ENCODE measurements at places on chromosomes 3 and 15.

DNA sequence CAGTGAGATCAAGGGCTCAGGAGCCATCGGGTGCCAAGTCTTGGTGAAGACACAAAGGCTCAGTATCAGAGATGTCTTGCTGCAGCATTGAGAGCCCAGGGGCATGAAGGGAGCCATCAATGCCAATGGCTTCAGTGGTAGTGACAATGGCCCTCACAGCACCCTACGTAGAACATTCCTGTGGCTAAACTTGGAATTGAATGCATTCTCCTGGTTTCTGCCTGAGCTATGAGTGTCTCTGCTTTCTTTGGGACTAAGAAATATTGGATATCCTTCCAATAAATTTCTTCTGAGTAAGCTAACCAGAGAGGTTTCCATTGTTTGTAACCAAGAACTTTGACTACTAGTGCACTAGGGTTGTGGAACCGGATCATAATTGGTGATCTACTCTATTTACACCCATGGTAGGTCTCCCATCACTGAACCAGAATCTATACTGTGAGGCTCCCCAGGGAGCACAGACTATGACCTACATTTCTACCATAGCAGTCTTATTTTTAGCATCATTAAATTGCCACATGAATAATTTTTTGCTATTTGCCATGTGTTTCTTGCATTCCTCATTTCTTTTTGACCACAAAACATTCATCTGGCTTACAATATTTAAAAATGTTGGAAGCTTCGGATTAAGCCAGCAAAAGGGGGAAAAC is 31.6 kb upstream of the PDZRN3 start:
- no peak for DNase-seq

- no peak for DNase-seq
Measured at GRCh38 chr15:25268166-25268565, 170.7 kb downstream of the UBE3A start.

DNA sequence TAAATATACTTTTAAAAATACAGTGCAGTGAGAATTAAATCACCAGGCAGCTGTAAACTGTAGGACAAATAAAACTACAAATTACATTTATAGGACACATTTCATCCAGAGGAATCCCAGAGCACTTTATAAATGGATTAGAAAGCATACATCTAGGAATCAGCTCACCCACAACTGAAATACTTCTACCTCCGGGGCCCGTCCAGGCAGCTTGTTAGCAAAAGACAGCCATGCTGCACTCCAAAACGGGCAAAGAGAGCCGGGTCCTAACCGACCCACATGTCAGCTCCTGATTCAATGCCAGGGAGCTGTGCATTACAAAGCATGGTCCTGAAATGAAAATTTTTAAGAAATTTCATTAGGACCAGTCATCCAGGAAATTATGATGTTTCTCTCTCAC is 234.1 kb downstream of the CBLB start:
- DNase-seq: no peak

- DNase-seq: no peak
Measured at GRCh38 chr3:122353215-122353614, 28.2 kb downstream of the CSTA start.

DNA sequence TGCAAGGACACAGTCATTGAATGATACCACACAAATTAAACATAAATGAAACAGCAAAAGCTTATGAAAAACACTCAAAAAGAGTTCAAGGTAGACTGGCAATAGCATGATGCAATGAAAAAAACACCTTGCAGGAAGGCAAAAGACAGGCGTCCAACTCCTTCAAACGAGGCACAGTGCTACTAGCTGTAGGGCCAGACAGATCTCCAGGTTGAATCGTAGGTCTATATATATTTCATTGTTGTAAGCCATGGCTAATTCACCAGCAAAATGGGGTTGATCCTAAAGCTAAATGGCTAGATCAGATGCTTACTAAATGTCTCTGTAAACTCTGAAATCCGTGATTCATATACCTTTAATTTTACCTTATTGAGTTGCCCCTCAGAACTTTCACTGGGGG is 94.2 kb downstream of the THRB start:
- DNase-seq: no peak

DNA sequence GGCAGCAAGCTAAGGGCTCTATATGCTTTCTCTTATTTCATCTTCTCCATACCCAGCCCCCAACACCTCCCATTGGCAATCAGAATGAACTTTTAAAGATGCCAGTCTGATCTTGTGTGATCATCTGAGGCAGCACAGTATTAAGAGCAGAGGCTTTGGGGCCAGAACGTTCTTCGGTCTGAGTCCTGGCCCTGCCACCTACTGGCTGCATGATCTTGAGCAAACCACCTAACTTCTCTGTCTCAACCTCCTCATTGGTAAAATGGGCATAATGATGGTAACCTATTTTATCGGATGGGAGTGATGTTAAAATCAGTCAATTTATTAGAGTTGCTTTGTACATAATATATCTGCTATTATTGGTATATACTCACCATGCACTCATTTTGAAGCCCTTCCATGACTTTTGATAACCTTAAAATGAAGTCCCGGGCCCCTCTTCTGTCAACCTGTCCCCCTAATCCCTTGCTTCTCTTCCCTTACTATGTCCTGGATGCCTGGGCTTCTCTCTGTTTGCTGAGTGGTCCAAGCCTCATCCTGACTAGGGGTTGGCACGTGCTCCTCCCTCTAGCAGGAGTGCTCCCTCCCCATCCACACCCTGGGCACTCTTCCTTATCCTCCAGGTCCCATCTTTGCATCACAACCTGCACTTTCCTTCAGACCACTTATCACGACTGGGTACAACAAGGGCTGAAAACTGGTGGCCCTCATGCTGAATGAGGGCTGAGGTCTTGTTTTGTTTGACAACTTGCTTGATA is 6.3 kb downstream of the EFCAB12 start:
- DNase-seq: no peak

- DNase-seq: no peak
Measured at GRCh38 chr3:49912881-49913281, 9.2 kb upstream of the MST1R start.

DNA sequence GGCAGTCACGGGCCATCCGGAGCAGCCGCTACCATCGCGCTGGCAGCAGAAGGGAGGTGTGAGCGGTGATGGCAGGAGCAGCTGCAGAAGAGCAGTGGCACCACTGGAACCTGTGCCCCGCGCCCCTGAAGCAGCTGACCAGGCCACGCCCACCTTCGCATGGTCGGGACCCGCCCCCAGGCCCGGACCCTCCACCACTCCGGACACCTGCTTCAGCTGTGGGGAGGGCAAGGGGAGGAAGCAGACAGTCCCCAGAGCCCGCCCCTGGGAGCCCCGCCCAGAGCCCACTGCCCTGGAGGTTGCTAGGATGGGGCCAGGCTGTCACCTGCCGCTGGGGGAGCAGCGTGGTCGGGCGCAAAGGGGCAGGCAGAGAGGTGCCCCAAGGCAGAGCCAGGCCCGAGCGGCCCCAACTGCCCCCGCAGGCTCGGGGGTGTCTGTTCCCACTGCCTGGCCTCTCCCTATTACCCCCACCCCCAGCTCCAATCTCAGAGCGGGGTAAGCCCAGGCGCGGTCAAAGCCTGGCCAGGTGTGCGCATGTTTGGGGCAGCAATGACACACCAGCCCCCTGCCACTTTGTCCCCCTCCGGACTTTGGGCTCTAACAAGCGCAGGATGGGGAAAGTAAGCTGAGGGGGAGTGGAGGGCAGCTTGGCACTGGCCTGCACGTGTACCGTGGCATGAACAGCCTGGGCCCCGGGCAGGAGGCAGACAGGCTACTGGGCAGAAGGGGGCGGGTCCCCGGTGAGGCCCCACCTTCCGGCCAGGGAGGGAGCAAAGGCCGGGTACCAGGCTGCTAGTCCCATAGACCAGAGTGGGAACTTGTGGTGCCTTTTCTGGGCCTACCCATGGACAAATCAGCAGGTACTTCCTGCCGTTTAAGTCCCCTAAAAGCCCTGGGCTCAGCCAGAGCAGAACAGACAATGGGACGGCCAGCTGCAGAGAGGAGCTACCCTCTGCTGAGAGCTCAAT is 8.7 kb downstream of the SPCS1 start:
- no peak for DNase-seq

DNA sequence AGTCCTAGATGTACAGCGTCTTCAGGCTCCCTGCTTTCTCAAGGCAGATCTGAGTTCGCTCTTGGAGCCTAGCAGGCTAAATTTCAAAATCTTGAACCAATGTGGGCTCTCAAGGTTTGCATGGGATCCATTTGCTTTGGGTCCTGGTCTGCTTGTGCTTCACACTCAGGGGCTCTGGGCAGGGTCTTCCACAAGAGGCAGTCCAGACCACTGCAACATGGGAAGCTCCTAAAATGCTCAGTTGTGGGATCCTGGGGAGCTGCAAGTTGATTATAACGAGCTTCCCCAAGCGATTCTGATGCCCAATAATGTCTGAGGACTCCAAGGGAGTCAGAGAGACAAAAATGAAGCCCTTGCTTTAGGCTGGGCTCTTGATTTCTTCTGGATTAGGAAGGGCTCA is 6.7 kb downstream of the NUTM1 start:
- DNase-seq: no peak

- DNase-seq: no peak
Measured at GRCh38 chr15:57156210-57156884, 220.0 kb upstream of the CGNL1 start.

DNA sequence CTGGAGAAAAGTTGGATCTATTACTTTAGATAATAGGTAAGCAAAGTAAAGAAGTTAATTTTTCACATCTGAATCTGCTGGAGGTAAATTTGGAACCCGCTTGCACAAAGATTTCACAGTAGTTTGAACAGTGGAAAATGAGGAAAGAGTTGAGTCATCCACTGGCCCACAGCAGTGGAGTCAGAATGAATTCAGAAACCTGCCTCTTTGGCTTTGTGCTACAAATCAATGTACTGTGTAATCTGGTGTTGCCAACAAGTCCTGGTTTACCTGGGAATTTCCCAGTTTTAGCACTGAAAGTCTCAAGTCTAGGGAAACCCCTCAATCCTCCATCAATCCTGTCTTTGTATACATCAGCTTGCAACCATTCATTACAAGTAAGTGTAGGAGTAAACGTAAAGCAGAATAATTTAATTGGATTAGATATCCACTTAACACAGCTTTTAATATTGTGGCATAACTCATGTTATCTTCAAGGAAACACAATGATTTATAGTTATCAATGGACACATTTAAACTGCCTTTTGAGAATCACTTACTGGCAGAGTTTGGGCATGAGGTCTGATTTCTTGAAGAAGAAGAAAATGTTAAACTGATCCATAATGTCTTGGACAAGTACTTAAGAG is 100.6 kb downstream of the DCLK3 start:
- no peak for DNase-seq

DNA sequence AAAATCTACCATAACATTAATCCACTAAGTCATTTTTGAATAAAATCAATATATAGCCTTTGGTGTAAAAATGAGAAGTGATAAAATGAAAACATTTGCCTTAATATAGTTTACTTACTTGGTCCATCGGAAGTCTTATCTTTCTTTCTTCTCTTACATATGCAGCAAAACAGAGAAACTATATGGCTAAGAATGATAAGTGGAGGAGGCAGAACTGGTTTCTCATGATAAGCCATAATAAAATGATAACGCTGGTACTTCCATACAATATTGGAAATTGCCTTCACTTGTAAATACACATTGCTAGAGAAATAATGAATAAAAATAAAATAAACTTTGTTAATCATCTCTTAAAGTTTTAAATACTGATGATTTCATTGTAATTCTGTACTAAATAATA is 47.8 kb upstream of the USP50 start:
- no peak for DNase-seq

- DNase-seq: no peak
Measured at GRCh38 chr15:87639305-87640011, 617.1 kb downstream of the NTRK3 start.

DNA sequence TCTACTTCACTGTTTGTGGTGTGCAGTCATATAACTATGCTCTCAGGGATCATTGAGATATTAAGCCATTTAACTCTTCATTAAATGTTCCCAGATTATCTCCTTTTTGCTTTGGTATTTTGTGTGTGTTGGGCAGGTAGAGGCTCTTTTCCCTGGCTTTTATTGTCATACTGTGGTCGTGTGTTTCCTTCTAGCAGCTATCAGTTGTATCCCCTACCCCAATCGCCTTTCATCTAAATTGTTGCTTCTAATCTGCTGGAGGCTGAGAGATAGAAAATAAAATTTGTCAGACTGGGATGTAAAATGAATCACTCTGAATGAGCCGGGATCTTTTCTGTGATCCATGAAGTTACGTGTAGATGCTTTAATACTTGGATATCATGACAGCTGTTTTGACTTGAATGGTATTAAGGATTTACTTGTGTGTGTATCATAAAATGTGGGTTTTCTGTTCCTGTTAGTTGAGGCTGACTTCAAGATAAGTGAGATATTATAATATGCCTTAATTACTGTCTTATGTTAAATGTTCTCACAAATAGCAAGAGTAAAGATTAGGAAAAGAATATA is 9.2 kb downstream of the NFKBIZ start:
- no peak for DNase-seq

GRCh38 chr3:31878231-31878838 is 102.7 kb downstream of the OSBPL10 start:
- no peak for DNase-seq

DNA sequence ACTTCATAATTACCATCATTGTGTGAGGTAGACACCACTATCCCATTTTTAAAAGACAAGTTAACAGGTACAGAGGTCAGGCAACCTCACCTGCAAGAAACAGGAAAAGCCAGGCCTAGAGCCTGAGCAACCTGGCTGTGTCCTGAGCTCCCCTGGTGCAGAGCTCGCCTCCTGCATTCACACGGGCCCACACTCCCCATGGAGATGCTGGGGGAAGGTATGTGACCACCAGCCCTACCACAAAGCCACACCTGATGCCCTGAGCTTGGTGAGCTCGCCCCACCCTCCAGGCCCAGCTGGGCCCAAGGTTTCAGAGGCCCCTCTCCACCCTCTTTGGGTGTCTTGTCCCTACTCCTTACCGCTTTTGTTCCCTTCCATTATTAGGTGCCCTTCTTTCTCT is 1.2 kb upstream of the EFCAB12 start:
- DNase-seq: no peak

DNA sequence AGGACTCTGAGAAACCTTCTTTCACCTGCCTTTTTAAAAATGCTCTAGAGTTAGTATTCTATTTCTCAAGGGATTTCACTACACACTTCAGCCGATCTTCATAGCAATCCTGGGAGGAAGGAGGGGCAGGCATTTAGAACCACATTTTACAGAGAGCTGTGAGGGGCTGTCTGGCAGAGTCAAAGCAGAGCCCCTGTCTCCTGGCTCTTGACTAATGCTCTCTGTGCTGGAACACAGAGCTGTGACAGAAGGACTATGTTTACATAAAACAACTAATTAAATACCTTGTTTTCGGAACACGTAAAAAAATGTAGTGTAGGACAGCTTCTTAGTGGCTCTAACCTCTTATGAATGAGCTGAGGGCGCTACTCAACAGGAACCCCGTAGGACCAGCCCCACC is 7.6 kb upstream of the SPTBN5 start:
- DNase-seq: no peak

DNA sequence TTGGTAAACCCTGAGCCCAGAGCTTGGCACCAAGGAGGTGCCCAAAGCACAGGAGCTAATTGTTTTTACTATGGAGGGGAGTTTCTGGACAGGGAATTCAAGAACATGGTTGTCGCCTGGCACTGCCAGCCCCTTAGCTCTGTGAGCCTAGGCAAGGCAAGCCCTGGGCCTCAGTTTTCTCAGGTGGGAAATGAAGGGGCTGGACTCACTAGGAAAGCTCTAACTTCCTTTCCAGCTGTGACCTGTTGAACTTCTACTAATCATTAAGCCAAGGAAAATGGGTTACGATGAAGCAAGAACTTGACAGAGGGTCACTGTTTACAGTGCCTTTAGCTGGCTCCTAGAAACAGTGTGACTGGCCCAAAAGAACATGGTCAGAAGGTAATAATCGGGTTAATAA is 277.2 kb downstream of the SHQ1 start:
- no peak for DNase-seq

Data from stimulated activated CD4-positive, alpha-beta T cell treated with anti-CD3 and anti-CD28 coated beads, Interleukin-4, amount 100 ng/mL, for 1 hour (primary cell).